Brain pericyte (primary cell): ENCODE measurements at places on chromosomes 11 and 22.

- no peak for DNase-seq
These were observed 470 bp downstream of the NUMA1 start for GRCh38 chr11:72079819-72080325.

GRCh38 chr22:47147572-47147971, 385.1 kb downstream of the TBC1D22A start:
- DNase-seq, result no peak

DNA sequence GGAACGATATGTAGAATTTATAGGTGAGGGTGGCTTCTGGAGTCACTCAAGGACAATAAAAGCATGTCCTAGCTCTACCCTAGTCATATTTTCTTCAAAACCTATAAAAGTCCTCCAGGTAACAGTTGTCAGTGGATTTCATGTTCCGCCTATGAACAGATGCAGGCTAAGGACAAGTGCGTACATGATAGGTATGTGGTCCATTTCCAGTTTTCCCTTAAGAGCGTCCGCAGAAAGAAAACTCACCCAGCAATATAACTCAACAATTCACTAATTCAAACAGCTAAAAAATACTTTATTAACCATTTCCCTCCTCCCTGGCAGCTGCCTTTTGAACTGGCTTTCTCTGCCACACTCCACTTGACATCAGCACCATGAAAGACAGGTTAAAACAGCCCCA, 50.2 kb upstream of the CCDC34 start:
- no peak for DNase-seq

GRCh38 chr11:112582366-112582765, 321.7 kb upstream of the PLET1 start:
- no peak for DNase-seq

- DNase-seq, result no peak
These were observed 55.4 kb upstream of the PLET1 start for GRCh38 chr11:112315861-112316739.

GRCh38 chr11:102134597-102134996, 24.4 kb downstream of the YAP1 start:
- DNase-seq, result no peak

- no peak for DNase-seq
These were observed 77.6 kb upstream of the KCNQ1OT1 start for GRCh38 chr11:2777386-2777785.

- no peak for DNase-seq
These were observed 42.5 kb downstream of the ATG16L2 start for GRCh38 chr11:72856551-72857345.

- DNase-seq, result no peak
These were observed 40.2 kb upstream of the CELSR1 start for GRCh38 chr22:46577368-46578249.

GRCh38 chr11:131178596-131178995, 191.8 kb upstream of the NTM start:
- no peak for DNase-seq

- no peak for DNase-seq
These were observed 220.5 kb upstream of the TENM4 start for GRCh38 chr11:79661373-79661772.
